Activated CD4-positive, CD25-positive, alpha-beta regulatory T cell (primary cell): ENCODE measurements at places on chromosomes 13 and 19.

DNA sequence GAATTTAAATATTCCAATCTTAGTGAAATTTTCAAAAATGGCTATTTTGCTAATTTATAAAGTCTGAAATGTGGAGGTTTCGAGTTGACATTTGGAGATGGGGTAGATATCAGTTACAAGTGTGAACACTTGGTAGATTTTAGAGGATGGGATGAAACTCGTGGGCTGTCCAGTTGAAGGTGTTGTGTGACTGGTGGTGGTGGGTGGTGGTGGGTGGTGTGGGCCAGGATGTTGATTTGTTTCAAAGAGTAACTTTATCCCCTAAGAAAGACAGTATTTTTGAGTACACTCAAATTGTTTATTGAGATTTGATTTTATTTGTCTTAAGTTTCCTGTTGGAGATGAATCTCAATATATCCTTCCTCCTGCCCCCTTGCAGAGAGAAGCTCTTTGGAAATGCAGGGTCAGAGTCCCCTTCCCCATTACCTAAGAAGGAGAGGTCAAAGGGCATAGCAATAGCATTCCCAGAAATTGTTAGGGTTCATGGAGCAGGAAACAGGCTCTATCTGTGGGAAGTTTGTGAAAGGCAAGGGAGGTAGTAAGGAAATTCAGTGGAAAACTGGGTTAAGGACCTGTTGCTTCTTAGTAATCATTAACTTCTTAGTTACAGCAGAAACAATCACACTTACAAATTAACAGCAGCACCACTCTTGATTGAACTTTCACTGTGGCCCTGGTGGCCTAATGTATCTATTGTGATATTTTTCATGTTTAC lies 133.6 kb upstream of the RNF113B start:
- no peak for DNase-seq

GRCh38 chr19:56150358-56150757 lies 9.3 kb downstream of the ZNF444 start:
- DNase-seq = no peak

GRCh38 chr19:23887642-23888041 lies 27.0 kb upstream of the ZNF726 start:
- DNase-seq = no peak

DNA sequence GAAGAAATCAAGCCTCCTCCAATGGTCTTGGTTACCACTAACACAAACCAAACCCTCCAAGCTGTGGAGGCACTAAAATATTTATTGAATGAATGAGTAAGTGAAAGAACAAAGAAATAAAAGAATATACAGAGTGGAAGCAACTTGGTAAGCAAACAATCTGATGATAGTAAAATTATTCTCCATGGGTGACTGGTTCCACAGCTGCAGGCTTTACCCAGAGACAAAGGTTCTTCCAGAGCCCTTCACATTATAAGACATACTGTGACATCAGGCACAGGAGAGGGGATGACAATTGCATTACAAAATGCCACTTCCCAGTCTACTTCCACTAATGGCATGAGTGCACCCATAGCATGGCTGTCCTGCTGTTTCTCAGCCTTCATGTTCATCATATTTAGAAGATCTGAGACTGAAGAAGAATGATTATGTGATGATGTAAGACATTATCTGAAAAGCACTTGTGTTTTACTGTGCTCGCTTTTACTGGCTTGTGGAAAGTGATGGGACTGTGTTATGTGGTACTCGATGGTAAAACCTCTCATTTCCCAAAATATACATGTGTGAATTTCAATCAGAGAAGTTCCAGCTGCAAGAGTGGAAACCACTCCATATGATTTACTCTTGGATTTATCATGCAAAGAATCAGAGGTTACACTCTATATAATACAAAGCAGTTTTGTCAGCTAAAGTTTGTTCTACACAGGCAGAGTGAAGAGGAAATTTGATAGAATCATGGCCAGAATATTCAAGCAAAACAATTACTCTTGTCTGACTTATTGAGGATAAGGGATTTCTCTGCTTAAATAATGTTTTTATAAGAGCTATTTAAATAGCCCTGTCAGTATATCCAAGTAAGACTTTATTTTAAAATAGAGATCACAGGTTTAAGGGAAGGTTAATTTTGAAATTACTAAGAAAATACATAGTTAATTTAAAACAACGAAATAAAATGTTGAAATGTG lies 220.2 kb upstream of the NBEA start:
- no peak for DNase-seq

GRCh38 chr13:82833923-82834322 lies 1048.4 kb downstream of the SLITRK1 start:
- no peak for DNase-seq

DNA sequence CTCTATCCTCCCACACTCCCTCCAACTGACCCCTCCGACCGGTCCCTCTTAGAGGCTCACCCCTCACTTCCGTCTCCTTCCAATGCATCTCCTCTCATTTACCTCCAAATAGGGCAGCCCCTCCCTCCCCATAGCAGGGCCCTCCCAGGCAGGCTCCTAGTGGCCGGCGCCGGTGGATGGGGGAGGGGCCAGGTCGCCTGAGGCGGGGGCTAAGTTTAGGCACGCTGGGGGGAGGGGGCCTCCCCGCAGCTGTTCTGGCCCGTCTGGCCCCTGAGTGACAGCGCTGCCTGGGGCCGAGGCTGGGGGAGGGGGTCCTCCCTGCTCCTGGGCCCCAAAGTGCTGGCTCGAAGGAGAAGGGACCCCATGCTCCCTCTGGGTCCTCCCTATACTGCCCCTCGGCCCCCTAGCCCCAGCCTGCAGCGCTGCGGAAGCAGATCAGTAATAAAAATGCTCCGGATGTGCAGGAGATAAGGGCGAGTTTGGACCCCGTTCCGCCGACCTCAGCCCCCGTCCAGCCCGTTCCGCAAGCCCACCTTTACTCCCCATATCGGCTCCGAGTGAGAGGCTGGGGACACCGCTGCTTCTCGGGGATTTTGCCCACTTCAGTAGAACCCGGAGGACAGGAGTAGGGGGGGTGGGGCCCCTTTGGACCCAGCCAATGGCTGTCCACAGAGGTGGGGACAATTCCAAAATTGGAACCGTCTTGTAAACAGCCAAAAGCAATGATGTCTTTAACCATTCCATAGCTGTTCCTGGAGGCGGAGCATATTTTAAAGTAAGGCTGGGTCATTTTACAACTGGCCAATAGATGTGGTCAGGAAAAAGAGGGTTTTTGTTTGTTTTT lies 4.0 kb downstream of the RTN2 start:
- no peak for DNase-seq

DNA sequence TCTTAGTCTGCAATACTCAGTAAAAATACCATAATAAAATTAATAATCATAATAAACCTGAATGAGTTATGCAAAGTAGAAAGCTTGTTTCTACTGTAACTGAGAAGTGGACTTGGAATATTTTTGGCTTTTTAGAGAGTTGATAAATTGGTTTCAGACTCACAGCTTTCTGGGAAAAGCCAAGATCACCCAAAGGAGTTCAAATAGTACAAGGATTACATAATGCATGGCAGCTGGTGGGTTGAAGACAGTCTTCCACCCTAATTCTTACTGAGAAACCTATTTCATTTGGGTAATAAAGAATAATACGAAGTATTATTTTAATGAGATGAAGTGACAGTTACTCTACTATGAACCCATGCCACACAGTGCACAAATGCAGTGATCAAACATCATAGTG lies 139.4 kb upstream of the KLF12 start:
- DNase-seq = no peak

DNA sequence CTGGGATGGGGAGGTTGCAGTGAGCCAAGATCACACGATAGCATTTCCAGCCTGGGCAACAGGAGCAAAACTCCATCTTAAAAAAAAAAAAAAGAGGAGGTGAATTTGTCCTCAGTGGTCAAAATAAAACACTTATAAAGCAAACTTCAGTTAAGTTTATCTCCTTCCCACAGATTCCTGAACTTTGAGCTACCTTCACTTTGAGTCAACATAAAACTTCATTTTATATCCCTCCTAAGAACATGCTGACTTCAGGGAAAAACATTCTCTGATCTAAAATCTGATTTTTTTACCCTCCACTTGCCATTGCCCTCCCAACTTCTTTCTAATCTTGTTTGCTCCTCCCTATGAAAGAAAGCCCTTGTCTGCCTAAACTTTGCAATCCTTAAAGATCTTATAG lies 59.0 kb downstream of the ZNF429 start:
- no peak for DNase-seq

DNA sequence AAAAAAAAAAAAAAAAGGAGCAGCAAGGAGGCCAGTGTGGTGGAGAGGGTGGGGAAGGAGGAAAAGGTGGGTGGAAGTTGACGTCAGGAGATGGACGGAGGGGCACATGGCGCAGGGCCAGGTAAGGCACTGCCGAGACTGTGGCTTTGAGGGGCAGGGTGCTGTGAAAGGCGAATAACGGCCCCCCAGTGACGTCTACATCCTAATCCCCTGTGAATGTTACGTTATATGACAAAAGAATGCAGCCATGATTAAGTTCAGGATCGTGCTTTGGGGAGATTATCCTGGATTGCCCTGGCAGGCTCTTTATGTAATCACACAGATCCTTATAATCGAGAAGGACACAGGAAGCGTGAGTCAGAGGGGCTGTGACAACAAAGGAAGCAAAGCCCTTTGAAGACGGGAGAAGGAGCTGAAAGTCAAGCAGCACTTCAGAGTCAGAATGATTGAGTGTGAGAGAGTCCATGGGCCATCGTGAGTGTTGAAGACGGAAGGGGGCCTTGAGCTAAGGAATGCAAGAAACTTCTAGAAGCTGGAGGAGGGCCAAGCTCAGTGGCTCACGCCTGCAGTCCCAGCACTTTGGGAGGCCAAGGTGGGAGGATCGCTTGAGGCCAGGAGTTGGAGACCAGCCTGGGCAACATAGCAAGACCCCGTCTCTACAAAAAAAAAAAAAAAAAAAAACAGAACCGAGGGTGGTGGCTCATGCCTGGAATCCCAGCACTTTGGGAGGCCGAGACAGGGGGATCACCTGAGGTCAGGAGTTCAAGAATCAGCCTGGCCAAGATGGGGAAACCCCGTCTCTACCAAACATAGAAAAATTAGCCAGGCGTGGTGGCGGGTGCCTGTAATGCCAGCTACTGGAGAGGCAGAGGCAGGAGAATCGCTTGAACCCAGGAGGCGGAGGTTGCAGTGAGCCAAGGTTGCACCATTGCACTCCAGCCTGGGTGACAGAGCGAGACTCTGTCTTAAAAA lies 13.8 kb upstream of the CEACAM16 start:
- DNase-seq = no peak

DNA sequence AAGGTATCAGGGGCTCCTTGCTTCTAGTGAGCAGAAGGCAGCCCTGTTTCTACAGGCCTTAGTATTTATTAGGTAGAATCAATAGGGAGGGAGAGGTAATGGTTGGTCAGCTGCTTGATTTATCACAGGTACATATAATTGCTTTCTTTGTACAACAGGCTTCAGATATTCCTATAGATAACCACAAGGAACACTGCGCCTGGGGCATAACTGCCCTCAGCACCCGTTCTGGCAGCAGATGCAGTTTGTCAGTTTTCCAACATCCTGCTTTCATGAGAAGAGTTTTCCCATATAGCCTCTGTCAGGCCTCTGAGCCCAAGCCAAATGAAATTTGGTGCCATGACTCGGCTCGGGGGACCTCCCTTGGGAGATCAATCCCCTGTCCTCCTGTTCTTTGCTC lies 12.4 kb upstream of the ZNF486 start:
- no peak for DNase-seq

- no peak for DNase-seq
Measured at GRCh38 chr19:55468054-55468393, 3.5 kb upstream of the C19orf85 start.
